ENCODE measurements at places on chromosomes 12 and 14.

DNA sequence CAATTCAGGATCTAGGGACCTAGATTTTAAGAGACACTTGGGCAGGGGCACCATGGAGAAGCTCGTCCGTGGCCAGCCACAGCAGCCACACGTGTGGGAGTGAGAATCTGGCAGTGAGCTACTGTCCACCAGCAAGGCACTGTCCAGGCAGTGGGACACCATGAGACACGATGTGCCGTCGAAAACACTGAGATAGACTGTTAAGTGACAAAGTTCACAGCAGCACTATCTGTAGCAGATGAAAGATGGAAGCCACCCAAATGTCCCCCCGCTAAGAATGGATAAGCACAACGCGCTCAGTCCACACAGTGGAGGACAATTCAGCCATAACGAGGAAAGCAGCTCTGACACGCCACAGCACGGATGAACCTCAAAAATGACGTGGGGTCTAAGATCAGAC lies 19.7 kb downstream of the RILPL1 start:
- DNase-seq = no peak

DNA sequence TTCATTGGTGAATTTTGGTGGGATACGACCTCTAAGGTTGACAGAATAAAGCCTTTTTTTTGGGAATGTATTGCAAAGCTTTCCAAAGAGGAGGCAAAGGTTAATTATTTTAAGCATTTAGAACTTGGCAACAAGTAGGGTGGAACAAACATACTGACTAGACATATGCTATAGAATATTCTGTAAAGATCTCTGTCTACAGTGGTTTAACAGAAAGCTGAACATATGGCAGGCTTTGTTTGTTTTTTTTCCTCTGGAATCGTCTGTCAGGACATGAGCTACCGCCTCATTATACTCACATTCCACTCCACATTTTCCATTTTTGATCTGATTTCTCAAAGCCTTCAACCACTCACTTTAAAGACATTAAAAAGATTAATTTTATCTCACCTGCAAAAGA lies 153.4 kb upstream of the PELI2 start:
- DNase-seq = no peak

DNA sequence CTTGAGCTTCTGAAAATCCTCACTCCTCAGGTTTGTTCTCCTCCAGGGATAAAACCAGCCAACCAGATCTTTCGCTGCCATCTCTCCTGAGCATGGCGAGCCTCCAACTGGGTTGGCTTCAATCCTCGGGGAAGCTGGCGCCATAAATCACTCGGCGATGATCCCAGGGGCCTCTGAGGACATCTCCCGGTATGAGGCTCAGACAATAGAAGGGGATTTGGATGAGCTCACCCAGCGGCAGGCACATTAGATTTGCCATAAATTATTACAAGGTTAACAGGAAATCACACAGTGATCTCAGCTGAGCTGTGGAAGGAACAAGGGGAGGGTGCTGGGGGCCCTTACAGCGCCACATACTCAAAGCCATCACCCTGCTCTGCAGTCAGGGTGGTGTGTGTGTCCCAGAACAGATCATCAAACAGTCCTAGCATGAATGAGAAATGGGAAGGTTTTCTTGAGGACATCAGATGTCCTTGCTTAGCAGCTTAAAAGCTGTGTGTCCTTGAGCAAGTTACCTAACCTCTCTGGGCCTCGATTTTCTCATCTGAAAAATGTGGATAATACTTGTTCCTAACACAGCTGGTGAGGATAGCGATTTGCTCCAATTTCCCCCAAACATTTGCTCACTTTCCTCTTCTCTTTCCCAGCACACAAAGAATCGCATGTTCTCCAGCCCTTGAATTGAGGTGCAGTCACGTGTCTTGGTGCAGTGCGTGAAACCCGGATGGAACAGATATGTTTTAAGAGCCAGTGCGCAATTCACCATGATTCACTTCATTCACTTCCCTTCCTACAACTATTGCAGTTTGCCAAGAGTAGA lies 142.8 kb downstream of the SCARB1 start:
- DNase-seq = no peak

DNA sequence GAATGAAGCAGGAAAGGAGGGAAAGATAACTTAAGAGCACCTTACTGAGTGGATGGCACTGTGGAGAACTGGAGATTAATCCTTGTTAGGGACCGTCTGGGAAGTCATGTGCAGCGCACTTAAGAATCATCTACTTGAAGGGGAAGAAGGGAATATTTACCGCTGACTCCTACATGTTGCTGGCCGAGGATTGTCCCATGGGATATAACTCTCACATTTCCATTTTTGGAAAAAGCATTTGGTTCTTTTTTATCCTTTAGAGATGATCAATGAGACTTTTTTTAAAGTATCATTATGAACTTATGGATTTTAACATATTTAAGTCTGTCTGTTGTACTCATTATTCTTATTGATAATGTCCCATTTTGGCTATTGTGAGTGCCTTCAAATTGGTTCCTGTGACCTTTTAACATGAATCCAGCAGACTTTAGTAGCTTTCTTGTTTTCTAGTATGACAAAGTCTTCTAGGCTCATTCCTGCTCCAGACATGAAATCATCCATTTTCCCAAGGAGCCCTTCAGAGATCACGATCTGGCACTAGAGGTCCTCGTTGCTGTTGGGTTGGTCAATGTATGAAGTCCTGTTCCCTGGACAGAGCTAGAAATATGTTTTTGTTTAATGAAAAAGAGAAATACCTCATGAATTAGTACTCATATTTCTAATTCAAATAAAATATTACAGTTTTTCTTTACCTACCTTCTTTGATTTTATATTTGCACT lies 20.2 kb upstream of the FAM234B start:
- no peak for DNase-seq

GRCh38 chr12:122099280-122099749 lies 20.8 kb downstream of the MLXIP start:
- DNase-seq = no peak

All from dorsolateral prefrontal cortex (tissue), 122 donors.